Tibial nerve (tissue), 4 donors: ENCODE measurements at places on chromosomes 13 and 19. TPM values are rescaled to one million over a fixed set of nuclear protein-coding genes. Genes with fewer than 3 reads are reported as not detected.

PODNL1 gene
- total RNA-seq = 20.7 TPM

DNA sequence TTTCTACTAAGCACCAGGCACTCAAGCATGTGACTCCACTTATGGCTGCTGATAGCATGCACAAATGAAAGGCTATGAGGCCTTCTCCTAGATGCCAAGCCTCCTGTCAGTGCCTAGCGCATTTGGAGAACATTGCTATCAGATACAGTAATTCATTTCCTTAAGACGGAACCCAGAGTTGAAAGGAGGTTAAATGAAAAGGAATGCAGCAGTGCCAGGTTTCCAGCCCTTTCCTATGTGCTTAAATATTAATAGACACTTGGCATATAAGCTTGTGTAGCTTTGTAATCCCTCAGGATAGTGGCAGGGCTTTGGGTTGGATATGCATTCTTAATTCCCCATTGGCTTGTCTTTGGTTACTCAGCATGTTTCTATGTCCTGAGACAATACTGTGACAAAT is 140.1 kb upstream of the FRY start:
- H3K36me3 ChIP-seq = no peaks in the 10 kb centered on the region
- no peaks in the 10 kb centered on the region for H3K4me1 ChIP-seq
- DNase-seq = no peak
- H3K27ac ChIP-seq = no peak overlapping the region
- H3K4me3 ChIP-seq = no peak overlapping the region

DNA sequence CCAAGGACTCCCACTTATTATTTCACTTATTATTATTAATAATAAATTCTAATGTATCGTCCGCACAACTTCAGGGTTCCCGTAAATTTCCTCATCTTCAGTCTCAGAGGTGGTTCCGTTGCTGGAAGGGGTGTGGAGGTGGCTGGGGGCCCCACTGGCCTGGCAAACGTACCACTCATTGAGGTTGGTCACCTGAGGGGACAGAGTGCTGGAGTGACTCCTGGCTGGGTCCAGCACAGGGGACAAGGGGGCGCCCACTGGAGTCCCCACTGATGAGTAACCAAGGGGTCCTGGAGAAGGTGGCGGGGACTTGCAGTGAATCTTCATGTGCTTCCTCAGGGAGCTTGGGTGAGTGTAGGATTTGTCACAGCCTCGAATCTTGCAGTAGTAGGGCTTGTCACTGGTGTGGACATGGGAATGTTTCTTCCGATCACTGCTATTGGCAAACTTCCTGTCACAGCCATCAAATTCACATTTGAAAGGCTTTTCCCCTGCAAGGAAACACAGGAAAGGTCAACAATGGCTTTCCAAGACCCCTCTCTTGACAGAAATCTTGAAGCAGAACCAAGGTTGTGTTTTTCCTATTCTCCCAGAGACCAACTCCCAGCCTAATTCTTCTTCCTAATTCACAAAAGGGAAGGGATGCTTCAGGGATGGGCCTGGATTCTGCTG is 6.1 kb downstream of the ZIC5 start:
- no peaks in the 10 kb centered on the region for H3K36me3 ChIP-seq
- H3K27me3 ChIP-seq = peaks cover 97% of the 10 kb centered on the region
- no peaks in the 10 kb centered on the region for H3K4me1 ChIP-seq
- no peak overlapping the region for H3K27ac ChIP-seq
- no peak overlapping the region for H3K4me3 ChIP-seq

DNA sequence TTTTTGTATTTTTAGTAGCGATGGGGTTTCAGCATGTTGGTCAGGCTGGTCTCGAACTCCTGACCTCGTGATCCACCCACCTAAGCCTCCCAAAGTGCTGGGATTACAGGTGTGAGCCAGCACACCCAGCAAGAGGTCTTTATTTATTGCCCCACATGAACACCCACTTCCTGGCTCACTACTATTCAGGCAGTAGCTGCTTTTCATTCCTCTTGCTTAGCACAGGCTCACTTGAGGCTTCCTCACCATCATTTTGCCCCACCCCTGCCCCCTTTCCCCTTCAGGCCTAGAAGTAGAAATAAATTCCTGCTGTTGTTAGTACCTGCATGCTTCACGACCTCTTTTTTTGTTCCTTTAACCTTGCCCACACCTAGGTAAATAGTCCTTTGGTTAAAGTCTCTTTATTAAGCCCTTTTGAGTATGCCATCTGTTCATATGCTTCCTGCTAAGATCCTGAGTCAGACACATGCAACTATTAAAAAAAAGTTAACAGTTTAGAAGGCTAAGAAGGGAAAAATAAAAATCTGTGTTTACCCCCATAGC is 33.5 kb upstream of the ITM2B start:
- no peak overlapping the region for H3K4me3 ChIP-seq
- H3K36me3 ChIP-seq = no peaks in the 10 kb centered on the region
- no peak overlapping the region for H3K27ac ChIP-seq
- no peak for DNase-seq

- no peak overlapping the region for H3K4me3 ChIP-seq
- no peak for DNase-seq
Measured at GRCh38 chr19:32289566-32290210, 55.7 kb upstream of the ZNF507 start.

- DNase-seq = no peak
- no peak overlapping the region for H3K27ac ChIP-seq
- no peaks in the 10 kb centered on the region for H3K4me1 ChIP-seq
- no peaks in the 10 kb centered on the region for H3K27me3 ChIP-seq
- H3K4me3 ChIP-seq = no peak overlapping the region
Measured at GRCh38 chr19:5143471-5144411, 174.8 kb downstream of the KDM4B start.

DNA sequence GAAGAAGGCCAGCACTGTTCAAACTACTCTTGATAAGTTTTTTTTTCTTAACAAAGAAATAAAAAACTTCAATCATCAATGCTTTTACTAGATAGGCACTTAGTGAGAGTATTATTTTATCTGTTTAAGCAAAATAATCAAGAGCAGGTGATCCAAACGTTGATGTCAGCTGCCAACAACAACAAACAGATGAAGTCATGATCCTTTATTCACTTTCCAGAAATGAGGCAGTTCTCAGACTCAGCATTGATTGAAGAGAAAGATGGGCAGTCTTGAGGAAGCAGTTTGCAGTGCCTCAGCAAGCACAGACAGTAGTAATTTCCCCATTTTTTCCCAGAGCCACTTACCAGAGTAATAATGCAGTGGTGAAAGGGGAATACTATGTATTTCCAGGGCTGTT is 38.4 kb upstream of the CSNK1A1L start:
- H3K36me3 ChIP-seq = no peaks in the 10 kb centered on the region
- no peak overlapping the region for H3K27ac ChIP-seq
- no peak overlapping the region for H3K4me3 ChIP-seq
- H3K4me1 ChIP-seq = no peaks in the 10 kb centered on the region

GRCh38 chr13:29318741-29319140 is 276.7 kb downstream of the SLC7A1 start:
- no peak overlapping the region for H3K27ac ChIP-seq
- H3K4me1 ChIP-seq = no peaks in the 10 kb centered on the region
- H3K36me3 ChIP-seq = no peaks in the 10 kb centered on the region
- DNase-seq = no peak
